ENCODE measurements at places on chromosomes 7 and 10.

GRCh38 chr10:91163269-91163868 lies 57.1 kb upstream of the PCGF5 start:
- DNase-seq: peak; percentile 64

- DNase-seq: peak; percentile 86
Observed at GRCh38 chr10:72243822-72244437, 27.9 kb upstream of the ASCC1 start.

DNA sequence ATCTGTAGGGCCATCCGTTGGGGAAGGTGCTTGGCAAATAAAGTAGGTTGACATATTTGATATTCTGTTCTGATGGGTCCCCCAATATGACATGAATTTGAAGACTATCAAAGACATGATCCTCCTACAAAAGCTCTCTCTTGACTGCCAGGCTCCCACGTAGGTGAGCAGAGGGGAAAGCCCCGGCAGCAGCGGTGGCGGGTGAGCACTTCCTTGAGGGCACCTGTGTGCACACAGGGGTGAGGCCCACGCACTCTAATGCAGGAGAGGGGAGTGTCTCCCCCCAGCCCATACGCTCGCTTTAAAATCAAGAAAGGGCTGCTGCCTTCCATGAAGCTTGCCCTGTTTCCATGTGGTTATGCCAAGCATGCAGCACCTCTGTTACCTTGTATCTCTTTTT lies 100.4 kb downstream of the TAX1BP1 start:
- DNase-seq: no peak

GRCh38 chr7:4307316-4308204 lies 374.5 kb upstream of the FOXK1 start:
- no peak for DNase-seq

GRCh38 chr7:14905764-14906163 lies 3.2 kb upstream of the DGKB start:
- no peak for DNase-seq
